Heart left ventricle (tissue), 16 donors: ENCODE measurements at places on chromosomes 5 and 9. TPM values are rescaled to one million over a fixed set of nuclear protein-coding genes. Genes with fewer than 3 reads are reported as not detected.

LRRC19 gene
- polyA plus RNA-seq: not detected

IL5 gene
- polyA plus RNA-seq: not detected

TIMD4 gene
- not detected for polyA plus RNA-seq

SLC46A2 gene
- polyA plus RNA-seq: 0.08 TPM

CDC20B gene
- polyA plus RNA-seq: not detected

C9orf153 gene
- polyA plus RNA-seq: 0.50 TPM

COL27A1 gene
- polyA plus RNA-seq: 2.7 TPM

CTSL gene
- polyA plus RNA-seq: 166 TPM

SLC36A3 gene
- polyA plus RNA-seq: not detected
